Mucosa of gallbladder (tissue), 1 donor: ENCODE measurements at places on chromosomes 6 and 20.

DNA sequence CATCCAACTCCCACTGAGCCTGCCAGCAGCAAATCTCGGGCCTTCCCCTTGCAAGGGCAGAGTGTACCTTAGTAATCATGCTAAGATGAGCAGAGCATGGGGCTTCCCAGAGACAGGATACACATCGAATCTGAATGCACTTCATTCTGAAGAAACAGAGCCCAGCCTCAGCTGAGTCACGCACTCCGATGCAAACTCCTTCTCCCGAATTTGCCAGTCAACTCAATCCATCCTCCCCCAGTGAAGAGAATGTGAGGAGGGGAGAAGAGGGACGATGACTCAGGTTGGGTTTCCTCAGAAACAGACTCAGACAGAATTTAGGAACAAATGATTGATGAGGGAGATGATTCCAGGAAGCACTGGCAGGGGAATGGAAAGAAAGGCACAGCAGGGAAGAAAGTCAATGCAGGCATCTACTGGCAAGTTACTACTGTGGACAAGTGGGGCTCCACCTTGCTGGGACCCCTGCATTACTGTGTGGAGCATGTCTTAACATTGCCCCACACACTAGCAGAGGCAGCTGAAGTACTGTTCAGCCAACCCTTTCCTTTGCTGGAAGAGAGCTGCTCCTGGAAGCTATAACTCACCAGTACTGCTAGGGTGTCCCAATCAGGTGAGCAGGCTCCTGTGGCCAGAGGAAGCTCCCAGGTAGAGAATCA, 251.6 kb downstream of the ADGB start:
- DNase-seq = no peak

GRCh38 chr6:89079511-89080234, 878 bp upstream of the PNRC1 start:
- DNase-seq = peak; percentile 56

DNA sequence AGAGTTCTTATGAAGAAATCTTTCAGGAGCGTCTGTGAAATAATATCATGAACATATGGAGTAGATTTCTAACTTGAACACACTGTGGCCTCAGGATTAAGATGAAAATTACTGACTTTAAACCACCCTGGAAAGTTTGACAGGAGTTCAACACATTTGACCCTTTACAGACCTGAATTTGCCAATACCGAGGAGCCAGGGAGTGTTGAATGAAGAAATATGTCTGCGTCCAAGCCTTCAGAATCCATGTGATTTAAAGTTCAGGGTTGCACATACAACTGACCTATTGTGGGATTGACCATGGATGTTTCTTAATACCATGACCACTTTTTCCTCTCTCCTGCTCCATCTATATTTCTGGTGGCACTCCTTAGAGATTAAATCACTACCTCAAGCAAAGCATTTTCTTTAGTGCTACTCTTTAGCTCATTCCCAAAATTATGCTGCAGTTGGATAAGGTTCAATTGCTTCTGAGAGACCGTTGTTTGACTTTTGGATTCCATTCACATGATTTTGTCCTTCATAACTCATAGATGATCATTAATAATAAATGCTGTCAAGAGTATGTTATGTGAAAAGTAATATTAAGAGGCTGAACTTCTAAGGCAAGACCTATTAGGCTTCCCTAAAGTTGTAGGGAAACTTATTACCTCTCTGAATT, 57.4 kb downstream of the PRL start:
- DNase-seq = no peak

DNA sequence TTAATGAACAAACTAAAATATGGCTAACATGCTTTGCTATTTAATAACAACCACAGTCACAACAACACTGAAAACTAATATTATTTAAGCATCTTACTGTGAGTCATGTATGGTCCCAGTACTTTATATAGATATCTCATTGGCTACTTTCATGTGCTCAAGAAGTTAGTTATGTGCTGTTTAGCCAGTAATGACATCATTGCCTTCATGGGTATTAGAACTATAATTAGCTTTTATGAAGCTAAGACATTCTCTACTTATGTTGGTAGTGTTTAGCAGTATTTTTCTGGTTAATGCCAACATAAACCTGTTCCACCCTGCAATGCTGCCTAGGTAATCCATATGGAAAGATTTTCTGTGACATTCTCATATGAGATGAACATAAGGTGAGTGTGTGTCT, 56.1 kb downstream of the ADGRG6 start:
- DNase-seq = no peak

DNA sequence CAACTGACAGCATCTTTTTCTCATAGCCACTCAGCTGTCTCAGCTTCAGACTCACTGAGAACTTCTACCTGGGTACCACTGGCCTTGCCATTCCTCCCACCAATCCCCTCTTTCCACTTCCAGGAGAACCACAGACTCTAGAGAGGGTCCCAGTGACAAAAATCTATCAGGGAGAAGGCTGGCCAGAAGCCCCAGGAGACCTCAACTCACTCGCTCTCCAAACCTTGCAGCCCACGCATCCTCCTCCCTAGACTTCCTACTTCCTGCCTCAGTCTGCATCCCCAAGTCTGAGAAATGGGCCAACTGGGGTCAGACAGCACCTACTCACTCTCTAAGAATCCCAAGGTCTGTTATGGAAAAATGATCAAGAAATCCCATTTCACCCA, 1.2 kb downstream of the TMEM239 start:
- no peak for DNase-seq

GRCh38 chr6:168851460-168852375, 401.9 kb downstream of the THBS2 start:
- DNase-seq = no peak

DNA sequence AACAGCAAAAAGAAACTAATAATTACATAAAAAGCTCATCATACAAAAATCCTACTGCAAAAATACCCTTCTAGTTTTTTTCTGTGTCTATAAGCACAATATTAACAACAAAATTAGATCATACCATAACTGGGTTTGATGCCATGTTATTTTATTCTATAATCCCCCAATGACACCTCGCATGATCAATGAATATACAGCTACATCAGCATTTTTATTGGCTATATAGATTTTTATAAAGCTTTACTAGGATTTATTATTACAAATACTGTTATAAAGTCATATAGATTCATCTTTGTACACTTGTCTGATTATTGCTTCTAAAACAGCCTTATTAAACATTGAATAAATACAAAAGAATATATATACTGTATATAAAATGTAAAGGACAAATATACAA, 45.1 kb upstream of the GLP1R start:
- DNase-seq = no peak

- no peak for DNase-seq
These were observed 19.1 kb downstream of the VSTM2L start for GRCh38 chr20:37922016-37922415.

GRCh38 chr6:143901885-143902750, 37.8 kb downstream of the ZC2HC1B start:
- peak; percentile 47 for DNase-seq

- DNase-seq = no peak
These were observed 131.1 kb downstream of the VEGFA start for GRCh38 chr6:43900916-43901732.

DNA sequence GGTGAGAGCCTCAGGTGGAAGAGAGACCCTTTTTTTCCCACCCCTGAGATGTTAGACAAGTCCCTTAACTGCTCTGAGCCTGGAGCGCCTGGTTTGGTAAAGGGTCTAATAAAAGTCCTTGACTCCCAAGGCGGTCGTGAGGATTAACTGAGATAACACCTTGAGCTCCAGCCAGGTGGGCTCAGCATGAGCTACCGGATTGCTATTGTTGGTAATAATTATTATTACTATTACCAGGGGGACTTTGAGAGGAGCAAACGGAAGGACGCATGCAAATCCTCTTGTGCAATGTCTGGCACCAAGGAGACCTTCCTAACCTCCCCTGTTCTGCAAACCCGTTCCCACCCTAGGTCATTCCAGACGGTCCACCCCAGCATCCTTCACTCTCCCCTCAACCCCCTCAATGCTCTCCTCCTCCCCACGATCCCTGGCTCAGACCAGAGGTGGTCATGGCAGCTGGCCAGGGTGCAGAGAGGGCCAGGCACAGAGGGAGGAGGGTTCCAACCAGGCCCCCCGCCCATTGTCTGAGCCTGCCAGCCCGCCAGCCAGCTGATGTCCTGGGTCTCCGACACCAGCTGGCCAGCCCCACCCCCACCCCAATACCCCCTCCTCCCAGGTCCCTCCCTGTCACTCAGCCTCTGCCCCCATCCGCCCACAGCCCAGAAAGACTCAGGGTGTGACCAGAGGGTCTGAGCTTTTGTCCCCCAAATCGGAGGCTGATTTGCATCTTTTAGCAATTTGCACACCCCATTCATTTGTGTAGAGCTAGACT, 14.3 kb upstream of the CBFA2T2 start:
- DNase-seq = no peak

- peak; percentile 38 for DNase-seq
These were observed 99.0 kb upstream of the KCNG1 start for GRCh38 chr20:51121901-51122412.

GRCh38 chr6:80438772-80439171, 332.3 kb downstream of the BCKDHB start:
- DNase-seq = no peak

- DNase-seq = no peak
These were observed 53.0 kb downstream of the LINC00237 start for GRCh38 chr20:21053002-21053762.

- DNase-seq = no peak
These were observed 895.2 kb upstream of the CITED2 start for GRCh38 chr6:140269591-140270165.

DNA sequence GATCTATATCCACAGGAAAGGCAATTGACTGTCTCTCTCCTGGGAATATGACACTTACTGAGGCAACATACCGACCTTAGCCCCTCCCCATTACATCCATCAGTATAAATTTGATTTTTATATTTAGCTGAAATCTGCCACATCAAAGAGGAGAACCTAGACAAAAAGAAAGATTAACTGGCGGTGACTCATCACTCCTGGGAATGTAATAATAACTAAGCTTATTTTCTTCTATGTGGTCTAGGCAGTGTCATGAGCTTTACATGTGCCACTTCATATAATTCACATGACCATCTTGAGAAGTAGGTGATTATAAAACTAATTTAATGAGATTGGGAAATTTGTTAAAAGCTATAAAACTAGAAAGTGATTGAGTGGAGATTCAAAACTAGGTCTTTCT, 520.0 kb upstream of the HS3ST5 start:
- no peak for DNase-seq

GRCh38 chr6:125183391-125183790, 29.8 kb downstream of the TPD52L1 start:
- DNase-seq = no peak

DNA sequence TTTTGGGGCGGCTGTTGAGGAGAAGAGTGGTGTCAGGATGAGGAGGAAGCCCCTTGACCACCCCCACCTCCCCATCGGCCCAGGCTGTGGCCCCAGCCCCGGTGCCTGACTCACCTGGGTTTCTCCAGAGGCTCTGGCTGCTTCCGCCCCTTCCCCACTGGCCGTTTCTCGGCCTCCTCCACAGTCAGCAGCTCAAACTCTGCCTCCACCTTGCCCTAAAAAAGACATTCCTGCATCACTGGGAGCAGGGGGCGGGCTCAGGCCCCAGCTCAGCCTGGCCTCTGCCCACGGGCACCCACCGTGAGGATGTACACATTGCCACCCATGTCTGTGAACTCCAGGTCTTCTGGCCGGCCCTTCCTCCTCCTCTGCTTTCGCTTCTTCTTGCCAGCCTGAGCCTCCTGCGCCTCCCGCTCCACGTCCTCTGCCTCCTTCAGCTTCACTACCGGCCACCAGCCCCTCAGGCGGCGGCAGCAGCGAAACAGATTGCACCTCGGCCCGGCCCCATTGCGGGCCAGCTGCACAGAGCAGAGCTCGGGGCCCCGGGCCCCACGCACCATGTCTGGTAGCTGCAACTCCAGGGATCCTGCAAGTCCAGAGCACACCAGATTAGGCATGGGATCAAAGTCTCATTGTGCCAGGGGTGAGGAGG, 17.3 kb downstream of the ERGIC3 start:
- DNase-seq = no peak

GRCh38 chr20:47710665-47711045, 74.6 kb downstream of the SULF2 start:
- no peak for DNase-seq

DNA sequence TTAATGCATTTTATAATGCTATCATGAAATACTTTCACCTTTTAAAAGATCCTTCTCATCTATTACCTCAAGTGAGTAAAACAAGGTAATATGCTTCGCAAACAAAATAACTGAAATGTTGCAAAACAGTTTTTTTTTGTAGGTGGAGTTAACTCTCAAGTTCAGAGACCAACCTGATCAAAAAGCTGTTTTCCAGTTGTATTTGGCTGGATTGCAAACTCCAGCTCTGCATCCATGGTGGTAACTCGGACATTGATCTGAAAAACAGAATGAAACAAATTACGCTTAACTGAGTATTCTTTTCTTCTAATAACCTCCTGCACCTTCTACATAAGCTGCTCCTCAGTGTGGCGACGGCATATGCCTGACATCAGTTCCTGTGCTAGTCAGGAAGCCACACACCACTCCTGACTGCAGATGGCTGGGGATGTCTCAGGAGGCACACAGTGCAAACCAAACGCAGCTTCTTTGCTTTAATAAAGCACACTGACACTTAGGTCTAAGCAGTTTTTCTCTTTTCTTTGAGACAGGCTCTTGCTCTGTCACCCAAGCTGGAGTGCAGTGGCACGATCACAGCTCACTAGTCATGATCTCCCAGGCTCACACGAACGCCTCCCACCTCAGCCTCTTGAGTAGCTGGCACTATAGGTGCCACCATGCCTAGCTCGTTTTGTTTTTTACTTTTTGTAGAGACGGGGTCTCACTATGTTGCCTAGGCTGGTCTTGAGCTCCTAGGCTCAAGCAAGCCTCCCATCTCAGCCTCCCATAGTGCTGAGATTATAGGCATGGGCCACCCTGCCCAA, 29.9 kb downstream of the EZR start:
- no peak for DNase-seq

GRCh38 chr6:65289491-65289890, 417.5 kb downstream of the EYS start:
- DNase-seq = no peak

- DNase-seq = no peak
These were observed 70.8 kb downstream of the PTPN1 start for GRCh38 chr20:50580842-50581544.

GRCh38 chr6:44016131-44016870, 111.0 kb downstream of the MRPL14 start:
- no peak for DNase-seq

DNA sequence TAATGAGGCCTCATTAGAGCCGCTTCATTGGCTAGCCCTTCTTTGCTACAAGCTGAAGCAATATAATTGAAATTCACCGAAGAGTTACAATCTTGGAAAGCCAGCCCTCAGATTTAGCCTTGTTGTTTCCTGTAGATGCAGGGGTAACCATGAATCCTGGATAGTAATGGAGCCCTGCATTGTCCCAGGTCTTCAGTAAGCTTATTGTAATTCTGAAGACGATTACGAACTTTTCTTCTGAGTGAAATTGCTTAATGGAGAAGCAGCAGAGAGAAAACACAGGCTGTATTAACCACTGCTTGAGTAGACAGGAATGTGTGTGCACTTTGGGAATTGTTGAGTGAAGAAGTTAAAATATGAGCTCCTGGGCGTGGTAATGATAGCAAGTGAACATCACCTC, 26.3 kb upstream of the NAA20 start:
- no peak for DNase-seq

GRCh38 chr20:3933218-3933617, 44.0 kb downstream of the PANK2 start:
- no peak for DNase-seq

- no peak for DNase-seq
These were observed 794.7 kb downstream of the DHX35 start for GRCh38 chr20:39756828-39757227.
